ENCODE measurements at places on chromosomes 6 and 20.
A peak's percentile ranks its signal among the peaks of the same experiment; 100 is the strongest.

DNA sequence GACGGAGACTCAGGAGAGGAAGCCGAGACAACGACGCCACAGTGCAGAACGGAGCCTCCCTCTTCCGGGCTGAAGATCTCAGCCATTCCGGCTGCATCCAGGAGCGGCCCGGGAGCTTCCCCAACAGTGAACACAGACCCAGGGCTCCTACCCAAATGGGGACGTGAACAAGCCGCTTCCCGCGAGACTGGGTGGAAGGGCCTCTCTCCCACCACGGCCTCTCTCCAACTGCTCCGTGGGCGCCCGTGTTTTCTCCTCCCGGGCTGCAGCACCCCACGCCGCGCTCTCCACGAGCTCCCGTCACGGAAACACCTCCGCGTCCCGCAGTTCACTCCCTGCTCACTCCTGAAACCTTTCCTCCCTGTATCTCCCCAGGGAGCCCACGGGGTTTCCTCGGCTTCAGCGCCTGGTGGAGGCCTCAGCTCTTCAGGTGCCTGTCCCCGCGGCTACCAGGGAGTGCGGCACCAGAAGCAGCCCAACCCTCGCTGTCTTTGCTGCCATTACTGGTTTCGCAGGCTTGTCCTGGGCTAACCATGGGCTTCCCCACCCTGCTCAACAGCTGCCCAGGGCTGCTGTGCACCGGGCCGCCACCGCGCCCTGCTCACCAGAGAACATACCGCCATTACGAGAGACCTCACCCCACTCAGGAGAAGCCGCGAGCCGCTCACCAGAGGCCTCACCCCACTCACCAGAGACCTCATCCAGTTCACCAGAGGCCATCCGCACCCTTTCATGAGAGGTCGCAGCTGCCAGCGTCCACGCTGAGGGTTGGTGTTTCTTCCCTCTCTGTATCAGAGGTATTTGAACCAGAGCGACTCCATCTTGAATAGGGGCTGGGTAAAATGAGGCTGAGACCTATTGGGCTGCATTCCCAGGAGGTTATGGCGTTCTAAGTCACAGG is 922.8 kb downstream of the QKI start:
- no peak for DNase-seq

- peak; percentile 12 for DNase-seq
Observed at GRCh38 chr6:159761129-159761872, 544 bp upstream of the ACAT2 start.

GRCh38 chr20:31913431-31914157 is 38.3 kb downstream of the PDRG1 start:
- no peak for DNase-seq

- no peak for DNase-seq
Observed at GRCh38 chr6:115004982-115005381, 662.2 kb upstream of the HS3ST5 start.

- peak; percentile 46 for DNase-seq
Observed at GRCh38 chr6:156779206-156780094, 2.3 kb downstream of the ARID1B start.

GRCh38 chr20:52372169-52372568 is 180.6 kb upstream of the ZFP64 start:
- no peak for DNase-seq

DNA sequence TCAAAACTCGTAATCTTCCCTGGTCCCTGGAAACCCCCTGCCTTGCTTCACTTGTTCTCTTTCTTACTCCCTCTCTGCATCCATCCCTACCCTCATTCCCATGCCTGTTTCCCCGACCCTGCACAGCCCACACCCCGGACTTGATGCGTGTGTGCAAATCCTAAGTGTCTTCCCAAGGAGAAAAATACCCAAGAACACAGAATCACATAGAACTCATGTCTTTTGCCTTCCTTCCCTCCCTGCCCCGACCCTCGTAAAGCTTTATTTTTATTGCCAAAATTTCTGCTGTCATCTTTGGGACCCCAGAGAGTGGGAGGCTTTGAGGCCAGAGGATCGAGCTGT is 169.6 kb upstream of the PMEPA1 start:
- no peak for DNase-seq

DNA sequence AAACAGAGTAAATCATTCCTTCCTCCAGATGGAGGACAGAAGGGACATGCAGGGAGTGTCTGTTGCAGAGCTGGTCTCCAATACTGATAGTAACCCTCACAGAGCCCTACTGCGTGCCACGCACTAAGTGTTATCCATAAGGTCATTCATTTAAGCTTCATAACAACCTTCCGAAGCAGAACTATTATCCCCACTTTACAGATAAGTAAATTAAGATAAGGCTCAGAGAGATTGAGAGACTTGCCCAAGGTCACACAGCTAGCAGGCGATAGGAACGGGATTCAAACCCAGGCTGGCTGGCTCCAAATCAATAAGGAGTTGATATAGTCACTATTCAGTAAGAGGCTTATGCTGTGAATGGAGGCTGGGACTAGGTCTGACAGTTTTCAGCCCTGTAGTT is 30.6 kb downstream of the CPNE5 start:
- DNase-seq, result no peak

DNA sequence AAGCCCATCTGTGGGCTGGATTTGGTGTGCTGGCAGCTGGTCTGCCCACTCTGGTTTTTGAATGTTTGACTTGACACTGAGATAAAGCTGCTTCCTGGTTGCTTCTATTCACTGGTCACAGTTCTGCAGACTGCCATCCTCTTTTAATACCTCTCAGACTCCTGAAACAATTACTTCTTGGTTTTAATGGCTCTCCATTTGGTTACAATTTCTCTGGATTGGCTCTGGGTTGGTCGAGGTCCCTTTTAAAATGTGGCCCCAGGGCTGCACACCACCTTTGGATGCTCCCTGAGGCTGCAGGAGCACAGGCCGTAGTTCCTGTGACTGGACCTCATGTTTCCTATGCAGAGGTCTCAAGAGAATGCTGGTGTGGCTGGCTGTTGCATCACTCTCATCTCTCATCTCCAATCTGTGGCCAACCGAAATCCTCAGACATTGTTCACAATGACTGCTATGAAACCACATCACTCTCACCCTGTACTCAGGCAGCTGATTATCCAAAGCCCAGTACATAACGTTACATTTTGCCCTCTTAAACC is 98.5 kb downstream of the INSM1 start:
- DNase-seq, result no peak

GRCh38 chr6:33420491-33421343 is 852 bp downstream of the SYNGAP1 start:
- no peak for DNase-seq

GRCh38 chr6:81621816-81622395 is 130.6 kb downstream of the TENT5A start:
- no peak for DNase-seq

- no peak for DNase-seq
Observed at GRCh38 chr20:45407783-45408645, at the start of gene DBNDD2. Gene DBNDD2 (plus strand): TSS chr20:45408289. CDS start chr20:45408468, 179 bp downstream.

DNA sequence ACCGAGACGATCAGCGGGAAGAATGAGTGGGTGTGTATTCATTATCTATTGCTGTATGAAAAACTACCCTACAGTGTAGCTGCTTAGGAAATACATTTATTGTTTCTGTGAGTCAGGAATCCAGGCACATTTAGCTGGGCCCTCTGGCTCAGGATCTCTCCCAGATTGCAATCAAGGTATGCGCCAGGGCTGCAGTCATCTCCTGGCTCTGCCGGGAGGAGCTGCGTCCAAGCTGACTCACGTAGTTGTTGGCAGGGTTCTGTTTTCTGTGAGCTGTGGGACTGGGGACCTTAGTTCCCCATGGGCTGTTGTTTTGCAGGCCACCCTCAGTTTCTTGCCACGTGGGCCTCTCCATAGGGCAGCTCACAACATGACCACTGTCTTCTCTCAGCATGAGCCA is 68.2 kb upstream of the FUCA2 start:
- DNase-seq, result no peak

DNA sequence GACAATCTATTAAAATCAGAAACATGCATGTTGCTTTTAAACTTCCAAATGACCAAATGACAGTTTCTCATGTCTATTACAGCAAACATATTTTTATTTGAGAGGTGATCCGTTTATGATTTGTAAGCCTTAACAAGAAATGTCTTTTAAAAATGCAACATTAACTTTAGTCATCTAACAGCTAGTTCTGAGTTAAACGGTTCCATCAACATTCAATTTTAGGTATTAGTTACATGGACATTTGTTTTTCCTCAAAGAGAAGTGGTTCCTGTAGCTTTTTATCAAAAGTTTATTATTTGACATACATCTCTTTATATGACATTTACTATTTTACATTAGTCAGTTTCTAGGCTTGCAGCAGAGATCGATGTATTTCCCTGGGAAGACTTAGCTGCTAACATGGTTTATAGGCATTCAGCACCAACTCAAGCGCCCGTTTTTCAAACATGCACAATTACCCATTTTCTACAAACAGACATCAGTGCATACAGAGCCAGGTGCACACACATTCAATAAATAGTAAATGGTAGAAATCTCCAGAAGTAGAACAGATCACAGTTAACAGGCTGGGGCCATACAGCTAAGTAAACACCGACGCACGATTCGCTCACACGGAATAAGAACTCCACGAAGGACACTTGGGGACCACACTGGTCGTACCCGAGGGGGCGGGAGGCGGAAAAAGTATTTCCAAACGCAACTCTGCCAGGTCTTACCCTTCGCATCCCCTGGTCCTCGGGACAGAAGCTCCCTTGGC is 882 bp downstream of the CNR1 start:
- no peak for DNase-seq

GRCh38 chr20:23145281-23145700 is 59.2 kb upstream of the CD93 start:
- DNase-seq, result no peak

DNA sequence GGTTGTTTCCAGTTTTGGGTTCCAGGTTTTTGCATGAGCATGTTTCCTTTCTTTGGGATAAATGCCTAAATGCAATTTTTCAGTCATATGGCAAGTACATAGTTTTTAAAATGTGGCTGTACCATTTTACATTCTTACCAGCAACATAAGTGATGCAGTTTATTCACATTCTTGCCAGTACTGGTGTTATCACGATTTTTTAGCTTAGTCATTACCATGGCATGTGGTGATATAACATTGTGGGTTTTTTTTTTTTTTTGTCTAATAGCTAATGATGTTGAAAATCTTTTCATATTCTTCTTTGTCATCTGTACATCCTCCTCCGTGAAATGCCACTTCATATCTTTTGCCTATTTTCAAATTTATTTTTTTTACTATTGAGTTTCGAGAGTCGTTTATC is 2.9 kb upstream of the TDRD6 start:
- no peak for DNase-seq

DNA sequence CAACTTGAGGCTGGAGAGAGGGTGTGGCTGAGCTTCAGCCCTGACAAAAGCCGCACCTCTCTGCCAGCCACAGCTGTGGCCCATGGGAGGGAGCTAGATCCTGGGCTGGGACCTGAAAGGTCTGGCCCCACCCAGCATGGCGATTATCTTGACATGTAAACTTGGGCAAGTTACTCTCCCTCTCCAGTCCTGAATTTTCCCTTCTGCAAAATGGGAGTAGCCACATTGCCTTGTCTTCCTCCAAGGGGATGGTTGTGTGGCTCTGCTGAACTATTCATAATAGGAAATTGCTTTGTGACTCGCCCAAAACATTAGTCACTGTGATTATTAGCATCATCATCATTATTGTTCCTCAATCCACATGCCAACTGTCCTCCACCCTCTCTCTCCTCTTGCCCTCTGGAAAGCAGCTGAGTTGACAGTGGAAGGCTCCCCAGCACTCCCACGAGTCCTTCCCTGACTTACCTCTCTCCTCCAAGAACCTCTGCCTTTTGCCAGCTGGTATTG is 23.0 kb upstream of the RBPJL start:
- no peak for DNase-seq

DNA sequence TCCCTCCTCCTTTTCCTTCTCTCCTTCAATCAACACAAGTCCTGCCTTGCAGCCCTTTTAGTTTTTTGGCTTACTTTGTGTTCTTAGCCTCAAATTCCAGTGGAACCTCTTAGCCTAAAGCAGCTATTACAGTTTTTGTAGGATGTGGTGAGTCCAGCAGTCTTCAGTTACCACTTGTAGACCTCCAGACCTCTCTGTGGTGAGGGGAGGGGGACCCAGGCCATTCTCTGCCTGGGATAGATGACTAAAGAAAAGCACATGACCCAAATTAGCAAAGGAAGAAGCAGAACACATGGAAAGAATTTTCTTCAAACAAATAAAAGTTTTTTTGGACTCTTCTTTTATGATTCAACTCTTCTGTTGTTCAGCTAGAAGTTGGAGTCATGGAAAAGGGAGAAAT is 246.5 kb downstream of the HAO1 start:
- no peak for DNase-seq

DNA sequence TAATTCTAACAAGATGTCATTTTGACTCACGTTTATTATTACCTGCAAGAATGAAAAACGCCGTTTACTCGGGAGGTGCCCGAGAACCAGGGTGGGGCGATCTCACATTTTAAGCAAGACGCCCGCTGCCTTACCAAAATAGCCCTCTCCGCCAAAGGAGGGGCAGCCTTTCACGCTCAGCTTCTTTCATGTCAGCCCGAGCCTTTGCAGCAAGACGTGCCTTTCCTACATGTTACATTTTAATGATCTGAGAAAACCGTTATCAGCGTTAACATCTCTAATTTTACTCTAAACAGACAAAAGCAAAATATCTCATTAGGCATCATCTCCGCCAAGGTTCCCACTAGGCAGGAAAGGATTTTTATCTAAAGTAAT is 2.0 kb downstream of the BACH2 start:
- no peak for DNase-seq

DNA sequence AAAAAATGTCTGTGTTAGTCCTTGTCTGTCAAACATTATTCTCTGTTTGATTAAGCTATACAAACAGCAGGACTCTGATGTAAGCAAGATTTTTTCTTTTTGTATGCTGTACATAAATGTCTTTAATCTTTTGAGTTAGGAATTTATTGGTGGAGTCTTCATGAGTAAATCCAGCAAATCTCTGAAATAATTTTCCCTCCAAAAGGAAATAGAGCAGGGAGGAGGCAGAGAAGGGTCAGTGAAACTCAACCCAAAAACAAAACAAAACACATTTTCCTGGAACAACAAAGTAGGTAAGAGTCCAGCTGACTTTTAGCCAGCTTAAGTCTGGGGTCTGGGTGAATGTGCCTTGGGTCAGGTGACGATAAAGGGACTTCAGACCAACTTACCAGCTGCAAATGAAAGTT is 113.7 kb downstream of the FOXA2 start:
- DNase-seq, result no peak

DNA sequence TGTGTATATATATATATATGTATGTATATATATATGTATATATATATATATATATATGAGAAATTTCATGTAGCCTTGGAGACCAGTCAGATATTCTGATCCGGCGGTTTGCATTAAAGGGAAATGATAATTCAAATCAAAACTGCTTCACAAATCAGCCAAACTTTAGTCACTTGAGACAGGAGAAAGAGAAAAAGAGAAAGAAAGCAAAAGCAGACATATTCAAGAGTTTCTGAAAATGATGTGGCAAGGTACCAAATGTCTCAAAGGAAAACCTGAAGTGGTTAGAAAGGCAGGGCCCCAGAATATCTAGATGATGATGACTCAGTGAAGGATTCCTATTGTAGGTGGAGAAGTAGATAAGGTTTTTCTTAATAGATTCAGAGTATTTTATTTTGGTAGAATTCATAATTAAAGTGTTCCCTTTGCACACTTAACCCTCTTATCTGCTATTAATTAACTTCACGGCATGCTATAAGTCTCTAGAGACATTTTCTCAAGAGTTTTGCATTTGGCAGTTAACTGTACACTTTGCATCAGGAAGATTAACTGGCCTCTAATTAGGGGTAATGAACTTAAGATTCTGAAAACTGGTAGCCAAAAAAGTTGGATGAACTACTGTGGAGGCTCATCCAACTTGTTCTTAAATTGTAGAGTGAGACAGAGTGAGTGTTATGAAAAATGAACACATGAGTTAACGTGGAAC is 50.1 kb upstream of the ASF1A start:
- DNase-seq, result no peak

All from stimulated activated CD4-positive, alpha-beta T cell treated with anti-CD3 and anti-CD28 coated beads, Interleukin-1b, Interleukin-23, amount 100 ng/mL, for 4 hours (primary cell).